ENCODE measurements at places on chromosomes 3 and 15.

- no peak for DNase-seq
Measured at GRCh38 chr3:5226783-5227182, 39.3 kb downstream of the EDEM1 start.

DNA sequence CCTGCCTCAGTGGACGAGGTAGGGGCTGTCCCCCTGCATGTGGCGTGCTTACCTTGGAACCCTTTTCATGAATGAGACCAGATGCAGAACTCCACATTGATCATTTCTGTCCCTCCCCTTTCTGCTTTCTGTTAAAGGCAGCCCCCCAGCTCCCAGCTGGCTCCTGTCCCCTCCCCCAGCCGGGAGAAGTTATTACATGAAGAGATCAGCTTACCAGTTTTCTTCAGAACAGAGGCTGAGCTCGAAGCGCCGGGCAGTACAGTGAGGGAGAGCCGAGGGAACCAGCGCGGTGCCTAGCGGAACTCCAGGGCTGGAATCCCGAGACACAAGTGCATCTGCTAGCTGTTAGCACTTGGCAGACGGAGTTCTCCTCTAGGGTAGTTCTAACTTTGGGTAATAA is 263.3 kb upstream of the NR2E3 start:
- DNase-seq, result no peak

DNA sequence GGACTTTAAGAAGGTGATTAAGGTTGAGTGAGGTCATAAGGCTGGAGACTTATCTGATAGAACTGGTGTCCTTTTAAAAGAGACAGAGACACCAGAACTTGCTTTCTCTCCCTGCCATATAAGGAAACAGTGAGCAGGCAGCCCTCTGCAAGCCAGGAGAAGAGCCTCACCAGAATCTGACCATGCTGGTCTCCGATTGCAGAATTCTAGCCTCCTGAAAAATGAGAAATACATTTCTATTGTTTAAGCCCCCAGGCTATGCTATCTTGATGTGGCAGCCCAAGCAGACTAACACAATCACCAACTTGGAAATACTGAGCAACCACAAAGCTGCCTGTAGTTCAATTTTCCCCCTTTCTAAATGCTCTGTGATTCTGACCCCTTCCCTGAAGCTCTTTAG is 161.4 kb upstream of the RARB start:
- DNase-seq, result no peak

DNA sequence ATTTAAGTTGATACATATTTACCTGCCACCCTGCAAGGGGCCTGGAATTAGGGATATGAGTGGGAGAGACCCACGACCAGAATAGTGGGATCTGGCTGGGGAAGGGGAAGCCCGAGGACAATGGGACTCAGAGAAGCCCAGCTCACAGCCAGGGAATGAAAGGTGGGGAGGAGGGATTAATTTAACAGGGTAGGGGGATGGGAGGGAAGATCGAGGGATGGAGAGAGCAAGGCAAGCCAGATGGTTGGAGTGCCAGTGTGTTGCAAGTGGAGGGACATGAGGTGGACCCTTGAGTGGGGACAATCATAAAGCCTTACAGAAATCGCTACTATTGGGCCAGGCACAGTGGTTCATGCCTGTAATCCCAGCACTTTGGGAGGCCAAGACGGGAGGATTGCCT is 4.4 kb upstream of the GNAI2 start:
- no peak for DNase-seq

- no peak for DNase-seq
Measured at GRCh38 chr15:32781781-32782180, 64.0 kb downstream of the GREM1 start.

DNA sequence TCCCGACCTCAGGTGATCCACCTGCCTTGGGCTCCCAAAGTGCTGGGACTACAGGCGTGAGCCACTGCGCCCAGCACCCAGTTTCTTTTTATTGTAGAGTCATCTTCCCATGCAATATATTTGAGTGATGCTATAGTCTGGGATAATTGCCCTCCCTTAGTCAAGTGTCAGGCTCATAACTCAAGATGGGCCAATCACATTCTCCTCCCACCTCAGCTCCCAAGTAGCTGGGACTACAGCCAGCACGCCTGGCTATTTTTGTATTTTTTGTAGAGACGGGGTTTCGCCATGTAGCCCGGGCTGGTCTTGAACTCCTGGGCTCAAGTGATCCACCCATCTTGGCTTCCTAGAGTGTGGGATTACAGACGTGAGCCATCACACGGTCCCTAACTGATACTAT is 15.2 kb upstream of the PTPN9 start:
- DNase-seq, result no peak

GRCh38 chr3:142931222-142931621 is 32.3 kb downstream of the PAQR9 start:
- DNase-seq, result no peak

DNA sequence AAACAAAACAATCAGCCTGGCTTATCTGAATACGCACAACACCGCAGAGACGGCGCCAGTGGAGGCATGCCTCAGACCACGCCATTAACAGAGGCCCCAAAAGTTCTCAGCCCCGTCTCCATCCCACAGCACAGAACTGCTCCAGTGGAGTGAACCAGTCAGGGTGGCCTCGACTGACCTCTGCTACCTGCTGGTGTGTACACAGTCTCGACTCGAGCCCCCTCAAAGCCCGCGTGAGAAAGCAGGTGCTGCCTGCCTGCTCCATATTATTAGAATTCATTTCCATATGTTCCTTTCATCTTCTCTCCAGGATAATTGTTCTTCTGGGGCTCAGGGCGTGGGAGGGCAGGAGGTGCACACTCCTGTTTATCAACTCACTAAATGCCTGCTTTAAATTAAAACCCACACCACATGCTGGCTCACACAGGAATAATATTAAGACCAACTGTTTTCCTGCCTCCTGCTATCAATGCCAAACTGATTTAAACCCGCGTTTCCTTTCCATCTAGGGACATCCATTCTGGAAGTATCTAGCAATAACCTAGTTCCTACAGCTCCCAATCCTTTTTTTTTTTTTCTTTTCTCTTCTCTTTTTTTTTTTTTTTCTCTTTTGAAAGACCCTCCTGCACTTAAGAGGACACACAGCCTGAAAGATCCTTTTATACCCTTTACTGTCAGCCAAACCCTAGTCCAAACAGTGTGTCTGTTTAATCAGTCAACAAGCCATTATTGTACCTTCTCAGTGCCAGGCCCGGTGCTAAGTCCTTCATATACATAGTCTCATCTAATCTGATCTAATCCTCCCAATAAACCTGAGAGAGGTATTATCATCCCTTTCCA is 101.2 kb downstream of the TLE3 start:
- no peak for DNase-seq

GRCh38 chr3:128950223-128950938 is 43.5 kb downstream of the CFAP92 start:
- peak; percentile 77 for DNase-seq

GRCh38 chr15:62254137-62254934 is 89.3 kb upstream of the C2CD4B start:
- DNase-seq, result peak; percentile 63

- no peak for DNase-seq
Measured at GRCh38 chr3:138232705-138233364, 45.7 kb downstream of the ARMC8 start.

DNA sequence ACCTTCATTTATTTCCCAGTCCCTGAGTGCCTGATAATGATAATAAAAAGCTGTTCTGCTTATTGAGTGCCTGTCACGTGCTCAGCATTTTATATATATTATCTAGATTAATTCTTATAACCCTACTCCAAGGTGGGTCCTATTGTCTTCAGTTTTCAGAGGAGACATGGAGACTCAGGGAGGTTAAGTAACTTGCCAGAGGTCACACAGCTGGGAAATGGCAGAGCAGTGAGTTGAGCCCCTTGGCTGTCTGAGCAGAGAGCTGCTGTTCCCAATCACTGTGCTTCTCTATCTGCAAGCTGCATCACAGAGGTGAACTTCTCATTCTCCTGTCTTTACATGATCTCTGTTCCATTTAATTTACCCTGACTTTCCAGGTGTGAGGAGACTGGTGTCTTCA is 32.3 kb upstream of the MRPS22 start:
- no peak for DNase-seq

DNA sequence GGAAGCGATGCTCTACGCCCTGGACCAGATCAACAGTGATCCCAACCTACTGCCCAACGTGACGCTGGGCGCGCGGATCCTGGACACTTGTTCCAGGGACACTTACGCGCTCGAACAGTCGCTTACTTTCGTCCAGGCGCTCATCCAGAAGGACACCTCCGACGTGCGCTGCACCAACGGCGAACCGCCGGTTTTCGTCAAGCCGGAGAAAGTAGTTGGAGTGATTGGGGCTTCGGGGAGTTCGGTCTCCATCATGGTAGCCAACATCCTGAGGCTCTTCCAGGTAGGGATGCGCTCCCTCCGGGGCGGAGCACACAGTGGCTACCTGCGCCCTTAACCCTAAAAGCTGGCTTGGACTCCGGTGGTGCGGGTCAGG is 698 bp downstream of the GRM7 start:
- DNase-seq, result no peak

DNA sequence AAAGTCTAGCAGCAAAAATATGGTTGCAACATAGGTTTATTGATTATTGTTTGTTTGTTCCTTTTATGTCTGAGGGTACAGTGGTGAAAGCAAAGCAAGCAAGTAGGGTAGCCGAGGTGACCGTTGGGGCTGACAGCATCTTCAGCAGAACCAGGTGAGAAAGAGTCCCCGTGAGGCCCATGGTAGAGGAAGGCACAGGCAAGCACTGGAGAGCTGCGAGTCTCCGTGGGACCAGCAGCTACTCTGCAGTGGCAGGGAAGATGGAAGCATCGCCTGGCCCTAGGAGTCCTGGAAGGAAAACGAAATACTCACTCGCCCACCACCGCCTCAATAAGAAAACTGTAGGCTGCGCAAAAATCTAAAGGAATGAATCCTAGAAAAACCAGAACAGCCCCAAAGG is 25.3 kb upstream of the GABRA5 start:
- no peak for DNase-seq

GRCh38 chr3:22748453-22749045 is 454.6 kb upstream of the UBE2E2 start:
- DNase-seq, result no peak

- DNase-seq, result no peak
Measured at GRCh38 chr3:37922721-37923568, 61.3 kb downstream of the CTDSPL start.

DNA sequence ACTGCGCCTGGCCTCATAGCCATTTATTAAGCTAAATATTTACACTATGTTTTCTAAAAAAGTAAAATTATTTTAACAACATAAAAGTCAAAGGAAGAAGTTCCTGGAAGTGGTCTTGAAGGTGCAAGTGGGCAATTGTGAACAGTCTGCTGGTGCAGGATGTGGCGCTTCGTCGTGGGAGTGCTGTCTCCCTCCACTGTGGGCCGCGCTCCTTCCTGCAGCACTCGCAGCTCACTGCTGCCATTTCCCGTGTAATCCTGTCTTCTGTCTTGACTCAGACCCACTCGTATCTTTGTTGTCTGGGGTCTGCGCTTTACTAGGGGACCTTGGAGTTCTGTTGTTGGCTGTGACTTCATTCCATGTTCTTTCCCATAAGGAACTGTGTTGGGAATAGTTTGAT is 56.3 kb downstream of the APBA2 start:
- DNase-seq, result no peak

DNA sequence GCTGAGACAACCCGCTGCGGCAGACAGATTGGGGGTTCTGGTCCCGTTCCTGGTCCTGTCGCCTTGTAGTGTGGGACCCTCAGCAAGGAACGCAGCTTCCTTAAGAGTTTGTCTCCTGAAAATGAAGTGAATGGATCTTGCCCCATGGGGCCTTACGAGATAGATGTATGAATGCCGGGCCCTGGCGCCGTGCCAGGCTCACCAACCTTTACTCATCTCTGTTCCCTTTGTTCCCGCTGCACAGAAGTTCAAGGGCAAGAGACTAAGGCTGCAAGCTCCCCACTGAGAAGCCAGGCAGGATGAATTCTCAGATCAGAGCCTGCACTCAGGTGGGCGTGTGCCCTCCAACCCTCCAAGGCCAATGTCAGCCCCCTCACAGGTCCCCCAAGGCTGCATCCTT is 162.7 kb upstream of the IQSEC1 start:
- peak; percentile 11 for DNase-seq

DNA sequence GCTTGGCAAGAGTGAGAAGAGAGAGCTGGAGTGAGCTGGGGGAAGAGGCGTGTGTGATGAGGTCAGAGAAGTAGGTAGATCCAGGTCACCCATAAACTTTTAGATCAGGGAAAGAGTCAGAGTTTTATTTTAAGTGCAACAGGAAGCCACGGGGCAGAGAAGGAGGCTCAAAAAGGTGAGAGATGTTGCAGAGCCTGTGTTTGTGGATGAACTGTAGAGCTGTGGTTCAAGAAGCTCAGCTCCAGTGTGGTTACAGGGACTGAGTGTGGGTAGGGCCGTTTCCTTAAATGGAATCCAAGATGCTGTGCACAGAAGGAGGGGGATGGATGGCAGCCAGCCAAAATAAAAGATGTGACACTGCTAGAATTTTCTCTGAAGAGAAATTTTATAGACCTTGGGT is 337.2 kb downstream of the SATB1 start:
- no peak for DNase-seq
